T-helper 1 cell treated with Interleukin-12 subunit alpha and Interleukin-12 subunit beta and Interleukin-4 antibody, amounts not matched to agents 30 ng/mL and 1 ng/mL, for 36 hours (primary cell): ENCODE measurements at places on chromosomes 11 and 22. TPM values are rescaled to one million over a fixed set of nuclear protein-coding genes. Genes with fewer than 3 reads are reported as not detected.

Gene CHST1
- total RNA-seq, result 0.17 TPM in 1 of 2 replicates, not detected in the other

Gene LRRC32
- 3.9 and 4.7 TPM in 2 replicates for total RNA-seq

Gene JHY
- 2.6 and 2.9 TPM in 2 replicates for total RNA-seq

Gene SDHAF2
- total RNA-seq, result 52.9 and 53.0 TPM in 2 replicates

Gene UCP3
- 3.4 and 5.0 TPM in 2 replicates for total RNA-seq
